ENCODE measurements at places on chromosomes 2 and 18.

DNA sequence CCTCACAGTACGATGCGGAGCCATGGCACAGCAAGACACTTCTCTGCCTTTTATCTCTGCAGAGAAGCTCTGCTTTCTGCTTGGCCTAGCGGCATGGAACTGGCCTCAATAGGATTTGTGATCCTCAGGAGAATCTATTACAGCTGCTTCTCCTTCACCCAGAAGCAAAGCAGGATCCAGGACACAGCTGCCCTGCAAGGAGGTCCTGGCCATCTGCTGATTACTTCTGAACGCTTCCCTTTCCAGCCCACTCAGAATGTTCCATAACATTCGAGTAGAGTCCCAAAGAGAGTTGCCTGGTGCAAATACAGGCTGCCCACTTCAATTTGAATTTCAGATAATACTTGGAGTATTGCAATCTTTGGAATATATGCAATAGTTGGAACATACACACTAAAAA, 29.2 kb upstream of the KCNS3 start:
- no peak for DNase-seq

DNA sequence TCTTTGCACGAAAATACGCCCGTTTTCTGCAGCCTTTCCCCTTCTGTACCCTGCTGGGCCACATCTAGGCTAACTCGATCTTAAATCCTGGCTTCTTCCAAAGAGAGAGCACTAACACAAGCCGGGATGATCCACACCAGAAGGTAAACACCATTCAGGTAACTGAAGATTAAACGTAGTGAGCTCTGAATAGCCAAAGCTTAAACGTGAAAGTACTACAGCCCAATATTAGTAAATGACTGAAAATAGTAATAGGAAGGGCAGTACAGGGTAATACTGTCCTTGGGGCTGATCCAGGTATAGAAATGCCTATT, 422 bp upstream of the MRPL53 start:
- no peak for DNase-seq

GRCh38 chr18:36769172-36769571, 59.6 kb downstream of the TPGS2 start:
- no peak for DNase-seq

DNA sequence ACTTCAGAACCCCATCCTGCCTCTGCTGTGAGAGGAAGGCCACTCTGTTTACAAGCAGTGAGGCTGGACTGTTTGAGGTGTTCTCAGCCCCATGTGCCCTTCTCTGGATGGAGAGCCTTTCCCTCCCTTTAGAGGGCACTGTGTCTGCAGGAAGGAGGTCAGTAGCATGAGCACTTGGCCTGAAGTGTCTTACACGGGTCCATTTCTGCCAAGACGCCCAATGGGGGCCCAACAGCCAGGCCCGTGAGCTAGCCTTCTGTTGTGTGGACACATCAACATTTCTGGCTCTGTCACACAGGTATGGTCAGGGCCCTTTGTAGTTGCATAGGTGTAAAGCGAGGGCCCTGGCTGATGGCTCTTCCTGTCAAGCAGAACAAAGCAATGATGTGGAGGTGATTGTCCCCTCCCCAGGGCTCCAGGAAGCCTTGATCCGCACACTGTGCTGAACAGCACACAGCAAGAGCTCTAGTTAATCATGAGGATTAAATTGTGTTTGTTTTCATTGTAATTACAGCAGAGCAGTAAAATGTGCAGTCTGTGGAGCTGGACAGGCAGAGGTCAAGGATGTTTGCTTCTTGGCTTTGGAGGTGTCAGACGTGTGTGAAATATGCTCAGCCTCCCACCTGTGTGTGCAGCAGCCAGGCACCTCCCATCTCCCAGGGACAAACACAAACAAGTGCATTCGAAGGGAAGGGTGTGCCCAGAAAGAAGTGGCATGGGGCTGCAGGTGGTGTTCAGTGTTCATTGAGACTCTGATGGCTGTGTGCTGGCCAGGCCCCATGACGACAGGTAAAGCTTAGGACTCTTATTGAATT, 132.1 kb downstream of the SH3RF3 start:
- DNase-seq: no peak

- no peak for DNase-seq
Observed at GRCh38 chr2:150255528-150255927, 231.9 kb downstream of the RND3 start.

- peak; percentile 28 for DNase-seq
Observed at GRCh38 chr2:217650716-217651360, 352.0 kb downstream of the TNS1 start.
